IMR-90 (cell line): ENCODE measurements at places on chromosomes 5 and 9. TPM values are rescaled to one million over a fixed set of nuclear protein-coding genes. Genes with fewer than 3 reads are reported as not detected.

Gene MRPL50
- 8.6 and 11.1 TPM in 2 replicates for total RNA-seq

Gene APBA1
- total RNA-seq = 3.8 and 4.2 TPM in 2 replicates

Gene SLC6A7
- total RNA-seq = under 0.01 TPM in 1 of 2 replicates, not detected in the other

Gene FOXD1
- 3.2 and 6.4 TPM in 2 replicates for total RNA-seq

Gene NME5
- total RNA-seq = under 0.01 and 0.18 TPM in 2 replicates

Gene RIMOC1
- 4.1 and 10.3 TPM in 2 replicates for total RNA-seq
